ENCODE measurements at places on chromosomes 5 and 9.

DNA sequence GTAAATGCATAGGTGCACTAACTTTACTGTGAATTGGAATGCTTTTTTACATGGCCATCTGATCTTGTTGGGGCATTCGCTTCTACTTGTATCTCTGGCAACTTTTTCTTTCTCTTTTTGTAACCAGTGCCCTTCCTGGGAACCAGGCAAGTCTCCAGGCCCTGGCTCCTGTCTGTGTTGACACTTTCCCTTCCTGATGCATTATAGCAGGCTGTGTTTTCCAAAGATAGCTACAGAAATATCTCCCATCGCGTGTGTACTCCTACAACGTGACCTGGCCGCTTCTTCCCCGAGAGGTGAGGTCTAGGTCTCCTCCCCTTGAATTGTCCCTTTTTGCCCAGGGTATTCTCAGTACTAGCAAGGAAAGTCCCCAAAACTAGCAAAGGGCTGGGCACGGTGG is 81.1 kb upstream of the SPIN1 start:
- no peak for DNase-seq

GRCh38 chr9:129962889-129963703 is 79.9 kb downstream of the FNBP1 start:
- DNase-seq, result peak; percentile 59

GRCh38 chr9:20002011-20002410 is 213.2 kb upstream of the SLC24A2 start:
- DNase-seq, result no peak

GRCh38 chr5:107002115-107002514 is 668.6 kb downstream of the EFNA5 start:
- no peak for DNase-seq

GRCh38 chr9:110464321-110464720 is 115.2 kb downstream of the SVEP1 start:
- no peak for DNase-seq

- DNase-seq, result peak; percentile 55
These were observed 25.2 kb upstream of the SYNPO start for GRCh38 chr5:150615141-150615699.

DNA sequence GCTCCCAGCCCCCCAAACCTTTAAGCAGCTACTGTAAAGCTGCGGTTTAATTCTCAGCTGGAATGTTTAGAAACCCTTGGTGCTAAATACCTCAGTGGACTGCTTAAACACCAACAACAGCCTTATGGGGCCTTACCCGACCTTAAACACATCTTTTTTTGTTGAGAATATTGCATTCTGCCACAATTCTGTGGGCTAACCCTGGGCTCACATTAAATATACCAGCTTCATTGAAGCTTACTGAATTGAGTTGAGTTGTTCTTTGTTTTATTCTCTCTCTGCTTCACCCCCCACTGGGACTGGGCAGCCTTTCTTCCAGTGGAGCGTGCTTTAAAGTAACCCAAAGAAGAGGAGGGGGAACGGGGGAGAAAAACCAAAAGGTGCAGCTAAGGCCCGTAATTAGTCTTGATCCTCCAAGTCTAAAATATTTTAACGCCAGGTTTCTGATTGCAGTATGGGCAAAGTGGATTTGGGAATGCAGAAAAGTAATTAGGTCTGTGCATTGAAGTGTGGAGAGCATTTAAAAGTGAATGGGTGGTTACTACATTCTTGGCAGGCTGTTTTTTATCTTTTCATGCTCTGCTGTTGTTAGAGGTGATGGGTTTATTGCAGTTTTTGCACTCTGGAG is 281.2 kb downstream of the NR2F1-AS1 start:
- peak; percentile 81 for DNase-seq

DNA sequence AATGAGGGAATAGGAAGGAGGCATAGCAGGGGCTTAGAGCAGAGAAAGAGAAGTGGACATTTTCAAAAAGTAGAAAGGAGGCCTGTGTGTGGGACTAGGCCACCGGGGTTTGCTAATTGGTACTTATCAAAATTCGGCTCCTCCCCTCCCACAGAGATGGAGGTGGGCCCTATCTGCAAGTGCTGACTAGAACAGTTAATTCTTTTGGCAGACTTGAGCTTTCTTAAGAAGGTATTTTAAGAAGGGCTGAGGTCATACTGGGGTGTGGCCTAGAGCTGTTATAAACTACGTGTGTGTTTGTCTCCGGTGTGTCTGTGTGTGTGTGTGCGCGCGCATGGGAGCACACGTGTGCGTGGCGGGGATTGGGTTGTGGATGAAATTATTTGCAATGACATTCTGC is 1086.5 kb downstream of the EFNA5 start:
- no peak for DNase-seq

GRCh38 chr5:50325237-50325832 is 115.8 kb downstream of the EMB start:
- DNase-seq, result peak; percentile 26

- peak; percentile 83 for DNase-seq
These were observed 88.6 kb upstream of the CDKN2B start for GRCh38 chr9:22097707-22098106.

- no peak for DNase-seq
These were observed 85.4 kb downstream of the IRX2 start for GRCh38 chr5:2666081-2666480.

GRCh38 chr5:16864631-16865131 is 71.4 kb downstream of the MYO10 start:
- DNase-seq, result peak; percentile 14

DNA sequence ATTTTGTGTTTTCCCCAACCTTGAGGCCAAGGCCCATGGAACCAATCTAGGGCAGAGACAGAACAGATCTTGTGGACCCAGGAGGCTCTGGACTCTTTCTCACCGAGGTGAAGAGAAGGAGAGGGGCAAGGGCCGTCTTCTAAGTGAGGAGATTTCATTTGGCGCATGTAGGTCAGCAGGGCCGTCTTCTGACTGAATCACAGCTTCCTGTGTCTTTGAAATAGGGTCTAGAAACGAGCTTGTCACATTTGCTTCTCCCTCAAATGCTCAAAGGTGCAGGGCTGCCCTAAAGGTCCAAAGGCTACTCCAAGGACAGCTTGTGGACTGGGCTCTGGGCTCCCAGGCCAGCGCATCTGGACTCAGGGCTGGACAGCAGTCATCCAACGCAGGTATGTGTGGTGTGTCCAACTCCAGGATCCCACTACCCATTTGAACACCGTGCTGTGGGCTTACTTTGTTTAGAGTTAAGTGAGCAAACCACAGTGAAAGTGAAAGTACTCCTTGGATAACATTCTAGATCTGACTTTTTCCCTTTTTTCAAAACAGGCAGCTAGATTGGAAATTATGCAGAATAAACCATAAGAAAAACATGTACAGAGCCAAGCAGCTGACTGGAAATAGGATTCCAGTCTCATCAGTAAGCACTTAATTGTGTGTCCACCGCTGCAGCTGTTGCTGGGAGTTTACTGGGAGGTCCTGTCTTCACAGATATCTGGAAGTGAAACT is 357.0 kb downstream of the GADD45G start:
- peak; percentile 50 for DNase-seq

- DNase-seq, result peak; percentile 90
These were observed 1542.2 kb upstream of the CDH9 start for GRCh38 chr5:28580616-28581015.

- DNase-seq, result no peak
These were observed 154.9 kb upstream of the PAPPA start for GRCh38 chr9:115998666-115999065.

DNA sequence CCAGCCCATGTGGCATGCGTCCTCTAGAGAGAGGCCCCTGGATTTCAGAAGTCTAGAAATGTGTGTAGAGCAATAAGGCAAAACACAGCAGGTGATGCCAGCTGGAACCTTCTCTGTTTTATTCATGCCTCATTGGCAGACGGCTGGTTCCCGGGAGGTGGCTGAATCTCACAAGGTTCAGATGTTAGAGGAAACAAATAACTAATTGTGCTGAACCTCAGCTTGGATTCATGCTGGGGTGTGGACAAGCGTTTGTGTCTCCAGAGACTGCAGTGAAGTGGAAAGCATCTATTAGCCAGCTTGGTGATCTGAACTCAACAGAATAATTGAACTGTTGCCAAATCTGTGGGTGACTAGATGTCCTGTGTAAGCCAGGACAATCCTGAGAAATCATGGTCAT is 131.1 kb upstream of the NR4A3 start:
- no peak for DNase-seq

GRCh38 chr9:3516667-3517330 is 9.0 kb downstream of the RFX3 start:
- DNase-seq, result no peak

GRCh38 chr9:102355982-102356381 is 617.5 kb upstream of the GRIN3A start:
- no peak for DNase-seq

DNA sequence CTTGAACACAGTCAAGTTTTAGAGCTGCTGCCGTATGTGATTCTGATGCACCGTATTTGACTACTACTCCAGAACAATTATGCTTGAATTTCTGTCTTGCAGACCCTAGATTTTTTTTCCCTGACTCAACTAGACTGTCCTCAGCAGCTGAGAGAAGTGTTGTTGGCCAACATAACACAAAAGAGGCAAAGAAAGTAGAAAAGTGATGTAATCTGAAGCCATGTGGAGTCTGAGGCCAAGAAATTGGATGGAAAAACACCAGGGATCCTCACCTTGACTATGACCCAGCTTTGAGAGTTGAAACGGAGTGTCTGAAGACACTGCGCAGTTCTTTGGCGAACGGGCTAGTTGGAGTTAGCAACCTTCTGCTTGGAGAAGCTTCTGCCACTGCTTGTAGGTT is 36.3 kb upstream of the FGF1 start:
- peak; percentile 59 for DNase-seq

DNA sequence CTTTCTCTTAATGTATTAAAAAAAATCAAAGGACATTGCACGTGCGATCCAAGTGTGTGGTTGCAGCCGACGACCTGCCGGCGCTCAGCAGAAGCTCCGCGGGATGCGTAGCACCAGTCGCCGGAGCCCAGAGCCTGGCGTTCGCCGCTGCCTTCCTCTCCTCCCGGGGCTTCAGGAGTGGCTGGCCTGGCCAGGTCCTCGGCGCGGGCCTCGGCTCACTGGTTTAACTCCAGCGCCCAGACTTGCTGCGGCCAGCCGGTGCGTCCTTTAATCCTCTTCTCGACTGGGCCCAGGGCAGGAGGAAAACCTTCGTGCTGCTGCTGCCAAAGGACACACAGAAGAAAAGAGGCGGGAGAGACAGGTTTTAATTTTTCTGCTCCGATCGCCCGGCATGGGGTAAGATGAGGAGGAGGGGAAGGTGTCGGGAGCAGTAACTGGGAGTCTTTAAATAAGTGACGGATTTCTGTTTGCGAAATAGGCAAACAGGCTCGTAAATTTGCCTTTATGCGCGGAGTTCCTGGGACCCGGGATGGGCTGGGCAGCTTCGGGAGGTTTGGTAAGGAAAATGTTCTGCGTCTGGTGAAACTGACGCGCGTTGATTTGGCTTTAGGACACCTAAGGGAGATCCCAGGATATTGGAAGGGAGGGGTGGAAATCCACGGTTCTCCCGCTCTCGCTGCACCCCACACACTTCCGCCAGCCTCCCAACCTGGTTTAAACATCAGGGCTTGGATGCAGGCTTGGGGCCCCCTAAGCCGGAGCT is 2.3 kb downstream of the HAND1 start:
- no peak for DNase-seq

DNA sequence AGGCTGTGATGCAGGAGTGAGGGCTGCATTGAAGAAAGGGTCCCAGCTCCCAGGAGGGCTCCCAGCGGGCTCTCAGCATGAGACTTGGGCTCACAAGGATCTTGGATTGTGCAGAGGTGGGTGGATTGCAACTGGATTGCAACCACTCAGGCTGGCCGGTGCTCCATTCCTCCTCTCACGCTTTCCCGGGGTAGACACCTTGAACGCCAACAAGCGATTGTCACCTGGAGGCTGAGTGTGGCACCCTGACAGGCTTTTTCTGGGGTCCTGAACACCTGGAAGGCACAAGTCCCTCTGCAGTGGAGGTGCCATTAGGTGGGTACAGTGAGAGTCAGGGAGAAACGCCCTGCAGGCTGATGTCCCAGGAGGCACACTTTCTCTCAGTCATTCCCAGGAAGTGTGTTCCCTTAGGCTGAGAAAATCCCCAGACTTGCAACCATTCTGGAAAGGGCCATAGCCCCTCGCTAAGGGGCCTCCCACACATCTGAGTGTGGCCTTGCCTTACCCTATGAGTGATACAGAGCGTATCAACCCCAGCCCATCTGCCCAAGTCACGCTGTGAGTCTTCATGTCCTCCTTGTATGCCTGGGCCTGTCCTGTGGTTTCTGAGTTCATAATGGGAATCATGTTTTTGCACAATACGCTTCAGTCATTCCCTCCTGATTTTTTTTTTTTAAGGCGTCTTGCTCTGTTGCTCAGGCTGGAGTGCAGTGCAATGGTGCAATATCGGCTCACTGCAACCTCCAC is 488.1 kb downstream of the IRX1 start:
- DNase-seq, result no peak

GRCh38 chr5:59041355-59041754 is 458.5 kb downstream of the RAB3C start:
- DNase-seq, result no peak

GRCh38 chr5:174872271-174872670 is 147.9 kb downstream of the MSX2 start:
- no peak for DNase-seq

GRCh38 chr9:80842389-80842788 is 847.0 kb downstream of the TLE1 start:
- DNase-seq, result peak; percentile 60

GRCh38 chr5:54753034-54753433 is 232.4 kb downstream of the ESM1 start:
- DNase-seq, result peak; percentile 65

DNA sequence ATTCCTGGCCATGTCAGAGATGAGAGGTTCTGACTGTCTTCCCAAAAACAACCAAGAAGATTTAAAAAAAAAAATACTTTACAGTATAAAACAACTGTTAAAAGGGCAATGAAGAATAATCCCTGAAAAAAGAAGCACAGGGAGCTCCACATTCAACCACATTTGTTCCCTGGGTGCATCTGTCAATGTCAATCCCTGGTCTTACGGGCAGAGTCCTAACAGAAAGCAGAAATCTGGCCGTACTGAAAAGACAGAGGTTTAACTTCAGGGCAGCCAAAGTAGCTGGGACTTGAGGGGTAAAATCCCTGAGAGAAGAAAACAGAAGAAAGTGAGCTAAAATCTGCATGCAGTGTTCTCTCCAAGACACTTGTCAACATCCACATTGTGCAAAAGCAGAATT is 76.6 kb downstream of the RICTOR start:
- no peak for DNase-seq

GRCh38 chr5:150789943-150790611 is 11.5 kb downstream of the SMIM3 start:
- DNase-seq, result peak; percentile 99

- no peak for DNase-seq
These were observed 44.6 kb upstream of the GLDC start for GRCh38 chr9:6689893-6690674.

Data from astrocyte of the spinal cord (primary cell).